ENCODE measurements at places on chromosomes 4 and X.

DNA sequence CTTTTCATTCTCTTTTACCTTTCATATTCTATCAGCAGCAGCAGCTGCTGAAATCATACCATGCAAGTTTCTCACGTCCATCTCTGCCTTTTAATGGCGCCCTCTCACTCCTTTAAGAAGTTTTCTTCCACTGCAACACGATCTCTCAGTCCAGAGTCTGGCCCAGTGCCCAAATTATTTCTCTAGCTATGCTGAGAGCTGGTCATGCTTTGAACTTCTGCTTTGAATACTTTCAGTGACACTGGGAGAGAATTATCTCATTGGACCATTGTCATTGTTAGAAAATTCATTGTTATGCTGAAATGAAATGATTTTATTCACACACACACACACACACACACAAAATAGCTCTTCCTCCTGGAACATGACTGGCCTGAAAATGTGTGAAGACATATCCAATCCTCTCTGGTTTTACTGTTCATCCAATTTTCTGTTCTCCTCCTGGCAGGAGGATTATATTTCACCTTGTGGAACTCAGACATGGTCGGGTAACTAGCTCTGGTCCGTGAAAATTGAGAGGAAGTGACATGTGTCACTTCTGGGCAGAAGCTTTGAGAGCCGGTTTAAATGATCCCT lies 1.3 kb upstream of the PDHA1 start:
- no peak for DNase-seq

- DNase-seq, result no peak
Measured at GRCh38 chr4:83504996-83505395, 20.1 kb upstream of the ABRAXAS1 start.

GRCh38 chr4:177322881-177323280 lies 13.2 kb downstream of the NEIL3 start:
- DNase-seq, result no peak

DNA sequence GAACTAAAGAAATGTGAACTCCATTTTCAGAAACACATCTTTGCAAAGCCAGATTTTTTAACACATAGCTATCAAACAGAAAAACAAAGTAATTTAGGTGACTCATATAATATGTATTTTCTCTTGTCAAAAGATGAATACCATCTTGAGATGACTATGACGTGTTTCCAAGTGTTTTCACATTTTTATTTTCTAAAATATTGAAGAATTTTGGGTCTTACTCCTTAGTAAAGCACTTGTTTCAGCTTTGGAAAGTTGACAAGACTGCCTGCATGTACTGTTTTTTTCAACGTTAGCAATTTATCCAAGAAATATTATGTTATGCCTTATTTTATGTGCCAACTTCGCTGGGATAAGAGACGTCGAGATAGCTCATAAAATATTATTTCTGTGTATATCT lies 733.9 kb upstream of the EPHA5 start:
- no peak for DNase-seq

- no peak for DNase-seq
Measured at GRCh38 chr4:110975338-110975737, 352.5 kb upstream of the PITX2 start.

DNA sequence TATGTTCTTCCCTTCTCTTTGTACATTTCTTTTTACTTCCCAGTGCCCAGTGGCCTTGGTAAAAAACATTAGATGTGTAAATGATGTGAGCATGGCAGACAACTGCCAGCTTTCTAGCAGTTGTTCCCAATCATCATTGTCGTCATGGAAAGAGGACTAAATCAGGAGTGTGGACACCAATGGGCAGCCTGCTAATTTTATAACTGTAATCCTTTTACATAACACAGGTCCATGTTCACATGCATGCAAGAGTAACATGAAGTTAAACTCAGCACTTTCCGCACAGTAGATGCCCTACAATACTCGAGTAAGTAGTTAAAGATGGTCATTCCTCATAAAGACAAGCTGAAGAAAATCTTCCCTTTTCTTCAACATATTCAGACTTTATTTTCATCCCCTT lies 23.4 kb upstream of the G3BP2 start:
- no peak for DNase-seq

DNA sequence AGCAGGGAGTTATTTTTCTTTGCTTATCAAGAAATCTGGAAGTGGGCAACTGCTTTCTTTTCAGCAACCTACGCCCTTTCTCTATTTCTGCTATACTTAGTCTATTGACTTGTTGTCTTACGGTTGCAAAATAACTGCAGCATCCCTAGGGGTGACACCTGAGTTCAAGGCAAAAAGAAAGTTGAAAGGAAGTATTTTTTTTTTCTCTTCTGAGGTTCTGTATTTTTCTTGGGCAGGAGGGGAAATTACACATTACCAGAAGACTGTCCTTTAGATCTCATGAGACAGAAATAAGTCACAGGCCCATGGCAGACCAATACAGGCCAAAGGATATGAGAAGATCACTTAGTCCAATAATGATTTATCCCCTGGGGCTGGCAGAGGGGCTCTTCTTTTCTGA lies 204.7 kb upstream of the CASK start:
- DNase-seq, result no peak

- no peak for DNase-seq
Measured at GRCh38 chr4:87360338-87360935, 30.6 kb downstream of the HSD17B11 start.

- no peak for DNase-seq
Measured at GRCh38 chr4:188282471-188283232, 143.4 kb downstream of the TRIML1 start.

DNA sequence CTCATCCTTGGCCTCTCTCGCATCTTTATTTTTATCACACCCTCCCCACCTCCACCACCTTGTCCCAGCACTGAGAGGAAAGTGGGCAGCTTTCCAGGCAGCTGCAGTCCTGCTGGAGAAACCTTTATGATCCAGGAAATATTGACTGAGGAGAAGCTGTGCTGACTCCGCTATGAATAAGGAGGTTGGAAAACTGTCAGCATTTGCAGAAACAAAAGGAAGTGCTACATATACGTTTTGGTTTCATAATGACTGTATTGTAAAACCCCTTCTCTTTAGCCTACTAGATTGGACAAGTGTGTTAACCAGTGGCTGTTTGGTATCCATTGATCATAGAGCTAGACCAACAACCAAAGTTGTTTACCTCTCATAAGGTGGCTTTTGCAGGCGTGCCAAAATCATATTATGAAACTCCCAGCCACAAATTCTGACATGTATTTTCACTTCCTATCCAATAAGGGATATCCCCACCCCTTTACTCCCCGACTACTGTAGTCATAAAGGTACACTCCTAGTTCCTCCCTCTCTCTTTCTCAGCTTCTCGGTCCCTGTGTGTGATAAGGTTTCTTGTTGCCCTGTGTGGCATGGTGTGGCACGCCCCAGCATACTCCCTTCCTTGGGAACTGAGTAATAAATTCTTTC lies 88.4 kb downstream of the GPR143 start:
- DNase-seq, result no peak

DNA sequence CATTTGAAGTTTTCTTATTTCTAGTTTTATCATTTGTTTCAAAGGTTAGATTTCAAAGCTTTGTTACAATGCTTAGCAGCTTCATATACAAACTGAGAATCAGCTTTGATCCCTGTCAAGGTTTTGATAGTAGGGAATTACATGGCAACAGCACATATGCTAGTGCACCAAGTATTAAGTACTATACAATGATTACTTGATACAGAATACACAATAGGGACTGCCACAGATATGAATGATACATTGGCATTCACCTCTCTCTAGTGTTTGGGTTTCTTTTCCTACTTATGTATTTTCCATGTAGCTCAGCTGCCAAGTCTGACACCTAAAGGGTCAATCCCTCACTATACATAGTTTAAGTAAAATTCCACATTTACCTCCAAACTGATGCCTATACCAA lies 344.0 kb downstream of the FAT4 start:
- DNase-seq, result no peak

GRCh38 chrX:28178206-28178605 lies 197.0 kb upstream of the DCAF8L1 start:
- no peak for DNase-seq

DNA sequence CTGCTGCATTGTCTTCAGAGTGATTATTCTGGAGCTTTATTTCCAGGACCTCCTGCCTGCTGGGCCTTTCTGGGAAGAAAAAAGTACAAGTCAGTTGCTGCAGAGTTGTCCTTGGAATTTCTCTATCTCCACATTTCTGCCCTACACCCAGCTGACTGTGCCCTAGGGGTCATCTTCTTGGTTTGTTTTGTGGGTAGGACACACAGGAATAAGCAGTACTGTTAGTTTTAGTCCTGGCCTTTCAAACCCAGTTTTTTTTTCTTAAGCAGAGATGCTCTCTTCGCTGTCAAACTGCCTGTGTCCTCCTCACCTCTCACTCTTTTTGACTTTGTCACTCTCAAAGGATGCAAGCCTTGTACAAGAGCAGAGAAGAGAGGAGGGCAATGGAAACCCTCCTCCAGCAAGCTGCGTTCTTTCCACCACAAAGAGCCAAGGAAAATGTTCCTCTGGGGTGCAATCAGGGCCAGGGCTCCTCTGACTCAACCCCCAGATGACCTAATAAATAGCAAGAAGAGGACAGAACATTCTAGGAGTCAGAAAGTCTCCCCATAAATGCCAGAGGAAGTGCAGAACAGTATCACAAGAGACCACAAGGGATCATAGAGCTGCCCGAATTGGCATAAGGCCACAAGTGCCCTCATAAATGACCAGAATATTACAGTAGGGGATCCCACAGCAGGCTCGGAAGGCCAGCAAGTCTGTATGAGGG lies 186.2 kb downstream of the RCHY1 start:
- no peak for DNase-seq

GRCh38 chrX:53321230-53321942 lies 40.0 kb upstream of the IQSEC2 start:
- no peak for DNase-seq

DNA sequence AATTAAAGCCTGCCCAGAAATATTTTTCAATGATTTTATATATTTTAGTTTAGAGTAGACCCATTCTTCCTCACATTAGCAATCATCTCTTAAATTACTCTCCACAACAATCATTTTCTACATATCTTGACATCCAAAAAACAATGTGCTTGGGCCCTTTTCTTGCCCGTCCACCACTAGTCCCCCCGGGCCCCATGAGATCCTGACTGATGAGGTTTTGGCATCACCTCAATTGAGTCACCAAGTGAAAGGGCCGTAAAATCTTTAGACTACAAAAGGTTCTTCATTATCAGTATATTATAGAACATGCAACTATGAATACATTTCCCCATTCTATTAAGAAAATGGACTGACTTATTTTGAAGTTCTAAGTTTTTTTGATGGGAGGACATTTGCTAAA lies 4.0 kb upstream of the CDKL2 start:
- DNase-seq, result no peak

GRCh38 chr4:41935652-41936021 lies 408 bp downstream of the TMEM33 start:
- DNase-seq, result no peak

- no peak for DNase-seq
Measured at GRCh38 chrX:2714551-2714950, 23.5 kb downstream of the CD99 start.

DNA sequence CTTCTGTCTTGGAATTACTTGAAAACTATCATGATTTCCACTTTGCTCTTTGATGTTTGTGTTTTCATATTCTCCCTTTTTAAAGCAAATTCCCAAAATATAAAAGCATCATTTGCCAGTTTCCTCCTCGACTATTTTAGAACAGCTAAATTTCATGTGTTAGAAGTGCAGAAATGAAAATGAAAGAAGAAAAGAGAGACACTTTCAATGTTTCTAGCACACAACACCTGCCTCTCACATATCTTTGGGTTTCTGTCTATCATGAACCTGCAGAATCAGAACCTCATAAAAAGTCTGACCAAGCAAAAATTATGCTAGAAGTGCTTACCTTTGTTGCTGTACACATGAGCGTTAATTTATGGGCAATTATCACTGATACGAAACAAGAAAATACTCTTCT lies 1.9 kb upstream of the NEUROG2 start:
- no peak for DNase-seq

- DNase-seq, result no peak
Measured at GRCh38 chrX:110168585-110168984, 149.3 kb downstream of the AMMECR1 start.

- DNase-seq, result no peak
Measured at GRCh38 chr4:142858446-142858845, 12.3 kb upstream of the INPP4B start.

DNA sequence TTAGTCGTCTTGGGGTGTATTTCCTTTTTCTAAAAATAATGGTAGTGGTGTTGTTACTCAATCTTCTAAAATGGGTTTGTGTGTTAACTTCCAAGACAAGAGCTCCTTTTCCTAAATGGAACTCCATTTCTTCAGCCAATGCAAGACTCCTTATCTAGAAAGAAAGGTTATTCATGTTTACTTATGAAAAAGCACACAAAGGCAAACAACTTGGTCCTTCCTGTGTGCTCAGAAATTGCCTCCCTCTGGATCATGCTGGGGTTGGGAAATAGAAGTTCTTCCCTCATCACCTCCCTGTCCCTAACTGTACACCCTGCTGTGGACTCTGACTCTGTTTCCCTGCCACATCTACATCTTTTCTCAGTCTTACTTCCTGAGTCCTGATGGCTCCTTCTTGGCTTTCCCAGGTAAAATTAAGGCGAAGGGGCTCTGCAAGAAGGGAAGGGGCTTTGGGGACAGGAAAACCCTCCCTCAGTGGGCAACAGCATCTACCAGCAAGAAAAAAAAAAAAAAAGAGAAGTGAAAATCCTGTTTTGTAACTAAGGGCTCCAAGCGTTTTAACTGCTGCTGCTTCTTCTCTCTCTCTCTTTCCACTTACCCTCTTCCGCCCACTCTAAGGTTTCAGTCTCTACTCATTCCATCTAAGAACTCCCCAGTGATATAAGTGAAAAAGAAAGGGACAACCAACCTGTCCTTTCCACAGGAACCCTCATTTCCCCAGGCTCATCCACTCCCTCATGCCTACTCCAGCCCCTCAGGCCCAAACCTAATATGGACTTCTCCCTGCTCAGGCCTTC lies 19.8 kb upstream of the TASL start:
- no peak for DNase-seq

GRCh38 chr4:82213485-82214417 lies 160.0 kb downstream of the HNRNPD start:
- no peak for DNase-seq

GRCh38 chrX:69148946-69149345 lies 16.3 kb downstream of the PJA1 start:
- no peak for DNase-seq

DNA sequence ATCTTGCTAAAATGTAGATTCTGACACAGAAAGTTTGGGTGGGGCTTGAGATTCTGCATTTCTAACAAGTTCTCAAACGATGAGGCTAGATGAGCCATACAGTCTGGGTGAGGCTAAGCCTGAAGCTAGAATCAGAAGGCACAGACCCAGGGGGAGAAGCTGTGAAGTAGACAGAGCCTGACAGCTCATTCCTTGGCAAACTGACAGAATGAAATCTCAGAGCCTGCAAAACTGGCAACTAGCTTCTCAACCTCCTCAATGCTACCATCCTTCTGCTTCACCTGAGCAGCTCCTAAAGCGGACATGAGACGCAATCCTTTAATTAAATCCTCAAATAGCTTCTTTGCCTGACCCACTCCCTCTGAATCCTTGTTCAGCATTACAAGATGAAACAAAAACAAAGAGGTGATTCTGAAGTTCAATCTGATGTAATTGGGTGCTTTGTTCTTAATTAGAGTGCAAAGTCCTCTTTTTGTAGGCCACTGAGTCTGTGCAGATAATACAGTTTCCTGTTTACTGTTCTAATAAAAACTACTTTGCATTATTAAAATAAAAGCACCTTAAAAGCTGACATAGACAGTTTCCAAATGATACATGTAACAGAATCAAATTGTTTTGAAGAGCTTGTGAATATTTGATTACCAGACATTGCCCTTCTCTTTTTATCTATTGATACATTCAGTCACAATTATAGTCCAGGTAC lies 71.0 kb upstream of the BMP2K start:
- no peak for DNase-seq

- DNase-seq, result no peak
Measured at GRCh38 chr4:38670939-38671591, 7.1 kb downstream of the KLF3 start.
